ENCODE measurements at places on chromosomes 6 and 20.

- no peak for DNase-seq
Observed at GRCh38 chr6:109768485-109768884, 77.4 kb downstream of the FIG4 start.

GRCh38 chr6:24935366-24936152 lies at the start of gene RIPOR2:
TSS of gene RIPOR2 (minus strand) at chr6:24935960. CDS start at chr6:24935898, 62 bp downstream.
- peak; percentile 53 for DNase-seq

- DNase-seq: peak; percentile 39
Observed at GRCh38 chr6:148144917-148145521, 197.6 kb upstream of the SASH1 start.

DNA sequence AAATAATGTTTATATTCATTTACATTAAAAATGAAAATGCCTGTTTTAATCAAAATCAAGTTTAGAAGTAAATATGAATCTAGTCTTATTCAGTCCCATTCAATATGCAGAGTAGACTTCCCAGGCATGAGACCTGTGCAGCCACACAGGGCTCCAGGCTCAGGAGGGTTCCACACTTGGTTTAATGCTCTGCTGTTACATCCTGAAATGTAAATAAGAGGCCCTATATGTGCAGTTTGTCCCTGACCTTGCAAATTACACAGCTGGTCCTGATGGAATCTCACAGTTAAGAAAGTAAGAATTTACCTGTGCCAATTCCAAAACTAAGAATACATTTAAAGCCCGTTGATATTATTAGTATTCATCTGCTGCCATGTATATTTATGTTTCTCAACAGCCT lies 79.4 kb downstream of the ARHGAP18 start:
- DNase-seq: no peak

DNA sequence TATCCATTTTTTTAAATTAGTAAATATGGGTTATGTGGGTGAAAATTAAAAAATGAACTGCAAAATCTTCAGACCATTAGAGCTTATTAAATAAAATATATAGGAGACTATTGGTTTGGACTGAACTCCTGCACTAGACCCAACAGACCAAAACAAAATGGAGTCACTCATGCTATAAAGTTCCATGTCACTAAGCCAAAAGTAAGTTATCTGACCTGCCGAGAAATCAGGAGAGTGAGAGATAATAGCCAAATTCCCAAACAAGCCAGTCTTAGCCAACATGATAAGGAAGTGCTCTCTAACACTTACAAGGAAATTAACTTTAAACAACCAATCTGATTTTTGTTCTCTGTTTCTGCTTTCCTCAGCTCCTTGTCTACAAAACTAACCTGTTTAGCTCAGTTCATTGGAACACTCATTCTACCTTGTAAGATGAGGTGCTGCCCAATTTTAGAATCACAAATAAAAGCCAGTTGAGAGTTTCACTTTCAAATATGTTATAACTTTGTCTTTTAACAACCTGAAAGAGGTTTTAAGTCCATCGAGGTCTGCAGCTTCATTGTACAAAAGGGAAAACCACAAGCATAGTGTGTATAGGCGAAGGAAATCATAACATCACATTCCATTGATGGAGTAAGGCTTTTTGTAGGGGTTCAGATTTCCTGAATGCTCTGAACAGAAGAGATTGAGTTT lies 220.5 kb downstream of the TENT5A start:
- no peak for DNase-seq

DNA sequence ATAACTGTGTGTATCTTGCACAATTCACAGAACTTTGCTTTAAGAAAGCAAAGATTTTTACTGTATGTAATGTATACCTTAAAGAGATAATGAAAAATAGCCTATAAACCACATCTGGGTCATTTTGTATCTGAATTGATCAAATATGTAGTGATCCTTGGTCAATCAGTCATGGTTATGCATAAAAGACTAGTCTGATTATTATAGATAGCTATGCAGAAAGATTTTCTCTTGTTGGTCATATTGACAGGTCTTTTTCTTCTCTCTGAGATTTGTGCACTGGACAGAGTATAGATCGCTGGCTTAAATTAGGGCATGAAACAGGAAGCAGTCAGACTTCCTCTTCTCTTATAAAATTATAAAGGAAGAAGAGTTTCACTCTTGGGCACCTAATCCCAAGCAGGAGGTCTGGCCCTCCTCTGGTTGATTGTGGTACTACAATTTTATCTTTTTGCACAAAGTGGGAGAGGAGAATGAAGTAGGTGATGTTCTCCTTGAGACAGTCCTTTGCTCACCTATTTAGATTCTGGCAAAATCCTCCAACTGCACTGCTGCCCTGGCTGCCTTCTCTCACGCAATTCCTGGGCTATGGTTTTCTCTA lies 380.9 kb upstream of the RGS17 start:
- no peak for DNase-seq

DNA sequence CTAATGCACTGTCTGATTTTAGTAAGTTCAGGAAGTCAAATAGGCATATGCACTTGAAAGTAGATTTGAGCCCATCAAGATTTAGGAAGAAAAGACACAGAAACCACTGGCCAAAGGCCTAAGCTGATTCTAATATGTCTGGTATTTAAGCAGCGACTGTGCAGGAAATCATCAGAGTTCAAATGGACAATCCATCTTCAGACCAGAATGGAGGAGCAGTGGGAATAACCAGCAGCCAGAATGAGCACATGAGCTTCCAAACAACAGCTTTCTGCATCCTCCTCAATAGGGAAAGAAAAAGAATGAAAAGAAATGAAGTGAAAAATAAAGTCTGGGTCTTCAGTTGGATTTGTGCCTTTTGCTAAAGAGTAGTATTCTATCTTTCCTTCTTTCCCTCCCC lies 50.6 kb downstream of the SOD2 start:
- DNase-seq: no peak

DNA sequence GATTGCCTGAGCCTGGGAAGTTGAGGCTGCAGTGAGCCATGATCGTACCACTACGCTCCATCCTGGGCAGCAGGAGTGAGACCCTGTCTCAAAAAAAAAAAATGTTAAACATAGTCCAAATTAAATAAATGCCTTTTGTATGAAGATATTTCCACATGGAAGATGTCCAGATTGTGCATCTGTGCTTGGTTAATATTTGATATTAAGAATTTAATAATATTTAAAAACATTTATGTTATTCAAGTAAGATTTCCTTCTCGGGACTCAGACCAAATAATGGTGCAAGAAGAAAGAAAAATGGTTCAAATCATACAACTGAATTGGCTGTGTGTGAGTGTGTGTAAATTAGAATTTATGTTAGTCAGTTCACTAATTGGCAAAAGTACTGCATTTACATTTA lies 202.5 kb downstream of the TBC1D7 start:
- DNase-seq: no peak

GRCh38 chr6:34242252-34243130 lies 5.8 kb downstream of the HMGA1 start:
- no peak for DNase-seq

DNA sequence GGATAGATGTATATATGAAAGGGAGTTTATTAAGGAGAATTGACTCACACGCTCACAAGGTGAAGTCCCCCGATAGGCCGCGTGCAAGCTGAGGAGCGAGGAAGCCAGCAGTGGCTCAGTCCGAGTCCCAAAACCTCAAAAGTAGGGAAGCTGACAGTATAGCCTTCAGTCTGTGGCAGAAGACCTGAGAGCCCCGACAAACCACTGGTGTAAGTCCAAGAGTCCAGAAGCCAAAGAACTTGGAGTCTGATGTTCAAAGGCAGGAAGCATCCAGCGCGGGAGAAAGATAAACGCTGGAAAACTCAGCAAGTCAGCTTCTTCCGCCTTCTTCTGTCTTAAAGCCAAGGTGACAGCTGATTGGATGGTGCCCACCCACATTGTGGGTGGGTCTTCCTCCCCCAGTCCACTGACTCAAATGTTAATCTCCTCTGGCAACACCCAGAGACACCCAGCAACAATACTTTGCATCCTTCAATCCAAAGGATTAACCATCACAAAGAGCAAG lies 102.6 kb upstream of the GJE1 start:
- DNase-seq: no peak

- no peak for DNase-seq
Observed at GRCh38 chr20:24853916-24854315, 95.2 kb upstream of the CST7 start.

GRCh38 chr6:169343886-169344749 lies 90.5 kb upstream of the THBS2 start:
- DNase-seq: no peak

GRCh38 chr6:131765081-131765803 lies 42.6 kb upstream of the ENPP1 start:
- DNase-seq: no peak

- no peak for DNase-seq
Observed at GRCh38 chr20:56268536-56268935, 20.0 kb downstream of the MC3R start.

Data from stimulated activated CD4-positive, alpha-beta T cell treated with anti-CD3 and anti-CD28 coated beads, Interleukin-15, amount 100 ng/mL, for 48 hours (primary cell).